ENCODE measurements at places on chromosomes 5 and 9.

DNA sequence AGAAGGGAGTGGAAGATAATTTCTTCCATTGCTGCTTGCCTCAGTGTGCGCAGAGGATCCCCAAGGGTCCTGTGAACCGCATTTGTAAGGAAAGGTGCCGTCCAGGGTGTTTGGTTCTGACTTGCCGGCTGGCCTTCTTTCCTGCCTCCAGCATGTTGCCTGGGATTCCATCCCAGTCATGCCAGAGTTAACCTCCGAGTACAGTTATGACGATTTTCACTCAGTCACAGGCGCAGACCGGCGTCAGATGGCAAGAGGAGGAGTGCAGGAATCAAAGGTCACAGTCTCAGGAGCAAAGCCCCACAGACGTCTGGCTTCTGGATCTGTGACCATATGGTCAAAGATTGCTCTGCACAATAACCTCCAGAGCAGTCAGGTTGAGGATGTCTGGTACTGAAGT lies 5.9 kb upstream of the GADD45G start:
- no peak overlapping the region for H3K27ac ChIP-seq
- DNase-seq: no peak
- peaks cover 11% of the 10 kb centered on the region for H3K4me1 ChIP-seq
- peaks cover 16% of the 10 kb centered on the region for H3K27me3 ChIP-seq
- no peak overlapping the region for H3K4me3 ChIP-seq

GRCh38 chr9:126419475-126419874 lies 92.8 kb downstream of the MVB12B start:
- no peaks in the 10 kb centered on the region for H3K4me1 ChIP-seq
- H3K36me3 ChIP-seq: no peaks in the 10 kb centered on the region
- H3K27me3 ChIP-seq: no peaks in the 10 kb centered on the region
- H3K4me3 ChIP-seq: no peak overlapping the region

GRCh38 chr5:3657364-3658022 lies 61.9 kb downstream of the IRX1 start:
- H3K36me3 ChIP-seq: no peaks in the 10 kb centered on the region
- H3K4me3 ChIP-seq: no peak overlapping the region
- no peaks in the 10 kb centered on the region for H3K27me3 ChIP-seq
- H3K4me1 ChIP-seq: no peaks in the 10 kb centered on the region
- H3K27ac ChIP-seq: no peak overlapping the region

DNA sequence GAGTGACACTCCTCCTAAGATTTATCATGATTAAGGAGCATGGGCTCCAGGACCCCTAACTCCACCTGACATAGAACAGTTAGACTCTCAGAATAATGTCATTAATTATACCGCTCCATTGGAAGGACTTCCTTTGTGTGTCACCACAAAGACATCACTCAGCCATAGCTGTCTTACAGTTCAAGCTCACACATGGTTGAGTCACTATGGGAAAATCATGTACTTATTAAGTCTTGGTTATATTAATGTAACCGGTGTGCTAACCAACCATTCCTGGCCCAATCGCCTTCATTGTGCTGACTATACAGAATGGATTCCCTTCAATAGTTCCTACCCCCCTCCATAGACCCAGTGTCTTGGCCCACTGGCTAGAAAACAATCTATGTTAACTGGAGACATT lies 10.9 kb upstream of the MCCC2 start:
- no peaks in the 10 kb centered on the region for H3K4me1 ChIP-seq
- H3K27ac ChIP-seq: no peak overlapping the region
- H3K4me3 ChIP-seq: no peak overlapping the region
- peaks cover 13% of the 10 kb centered on the region for H3K36me3 ChIP-seq
- no peak for DNase-seq
- no peaks in the 10 kb centered on the region for H3K27me3 ChIP-seq

DNA sequence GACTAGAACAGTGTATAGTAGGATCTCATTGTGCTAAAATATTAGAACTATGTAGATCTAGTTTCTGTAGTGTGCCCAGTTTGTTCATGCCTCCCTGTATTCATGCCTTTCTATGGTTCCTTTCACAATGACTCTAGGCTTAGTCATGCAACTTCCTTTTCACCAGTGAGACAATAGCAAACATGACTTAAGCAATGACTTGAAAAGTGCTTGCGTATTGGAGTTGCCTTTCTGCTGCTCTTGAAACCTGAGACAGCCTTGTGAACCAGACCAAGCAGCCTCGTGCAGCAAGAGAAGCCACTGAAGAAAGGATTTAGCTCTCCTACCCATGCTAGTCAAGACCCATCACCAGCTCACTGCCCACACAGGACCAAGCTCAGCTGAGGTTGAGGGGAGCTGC lies 294.5 kb upstream of the TAS2R1 start:
- no peak overlapping the region for H3K27ac ChIP-seq
- no peak for DNase-seq
- no peaks in the 10 kb centered on the region for H3K4me1 ChIP-seq
- H3K4me3 ChIP-seq: no peak overlapping the region

- DNase-seq: no peak
- H3K36me3 ChIP-seq: no peaks in the 10 kb centered on the region
- H3K4me3 ChIP-seq: no peak overlapping the region
- H3K4me1 ChIP-seq: no peaks in the 10 kb centered on the region
Measured at GRCh38 chr5:155091768-155092717, 78.5 kb downstream of the KIF4B start.

Measured in activated T-helper 1 cell treated with anti-CD3 and anti-CD28 coated beads, Interleukin-12 subunit alpha, Interleukin-12 subunit beta, Interleukin-2, Interleukin-4 antibody, amounts not matched to agents 30 ng/mL and 10 ng/mL and 1 ng/mL, durations not matched to agents 14 hours and 24 hours and 36 hours (primary cell).